Activated CD4-positive, CD25-positive, alpha-beta regulatory T cell treated with anti-CD3 and anti-CD28 coated beads, Interleukin-2, amount 50 U/mL, for 24 hours (primary cell): ENCODE measurements at places on chromosomes 7 and 10.

DNA sequence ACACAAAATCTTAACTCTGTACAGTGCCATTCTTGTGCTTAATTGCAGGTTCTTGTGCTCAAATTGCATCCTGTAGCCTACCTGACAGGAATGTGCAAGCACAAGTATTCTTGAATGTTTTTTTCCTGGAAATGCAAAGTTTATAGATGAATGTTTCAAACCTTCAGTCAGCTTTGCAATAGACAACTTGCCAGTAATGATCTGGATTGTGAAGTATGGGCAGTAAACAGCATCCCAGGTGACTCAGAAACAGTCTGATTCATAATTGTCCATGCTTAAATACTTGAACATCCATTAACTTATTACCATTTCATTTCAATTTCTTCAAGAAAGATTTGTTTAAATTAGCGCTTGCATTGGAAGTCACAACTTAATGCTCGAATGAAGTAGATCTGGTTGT, 347.2 kb downstream of the SDK1 start:
- no peak for ATAC-seq

GRCh38 chr7:110001254-110001938, 1089.5 kb upstream of the LRRN3 start:
- no peak for ATAC-seq

DNA sequence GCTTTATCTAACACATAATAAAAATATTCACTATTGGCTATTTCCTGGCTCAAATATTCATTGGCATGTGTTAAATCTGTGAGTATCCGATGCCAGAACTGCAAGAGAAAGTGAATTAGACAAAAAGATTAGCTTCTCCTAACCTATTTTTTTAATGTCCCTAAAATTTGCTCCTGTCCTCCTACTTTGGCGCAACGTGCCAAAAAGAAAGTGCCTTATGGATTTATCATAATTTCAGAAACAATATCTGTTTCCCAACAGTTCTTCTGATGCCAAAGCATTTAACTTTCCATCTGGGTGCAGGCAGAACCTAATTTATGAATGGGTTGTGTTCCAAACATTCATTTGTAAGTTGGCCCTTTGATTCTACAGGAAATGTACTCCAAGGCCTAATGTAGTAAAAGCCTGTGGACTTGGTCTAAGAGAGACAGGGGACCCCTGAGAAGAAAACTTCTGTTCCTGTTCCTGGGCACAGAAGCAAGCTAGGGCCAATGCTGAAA, 15.4 kb downstream of the PIP4K2A start:
- no peak for ATAC-seq

GRCh38 chr10:68315582-68315981, 16.3 kb upstream of the HNRNPH3 start:
- no peak for ATAC-seq

DNA sequence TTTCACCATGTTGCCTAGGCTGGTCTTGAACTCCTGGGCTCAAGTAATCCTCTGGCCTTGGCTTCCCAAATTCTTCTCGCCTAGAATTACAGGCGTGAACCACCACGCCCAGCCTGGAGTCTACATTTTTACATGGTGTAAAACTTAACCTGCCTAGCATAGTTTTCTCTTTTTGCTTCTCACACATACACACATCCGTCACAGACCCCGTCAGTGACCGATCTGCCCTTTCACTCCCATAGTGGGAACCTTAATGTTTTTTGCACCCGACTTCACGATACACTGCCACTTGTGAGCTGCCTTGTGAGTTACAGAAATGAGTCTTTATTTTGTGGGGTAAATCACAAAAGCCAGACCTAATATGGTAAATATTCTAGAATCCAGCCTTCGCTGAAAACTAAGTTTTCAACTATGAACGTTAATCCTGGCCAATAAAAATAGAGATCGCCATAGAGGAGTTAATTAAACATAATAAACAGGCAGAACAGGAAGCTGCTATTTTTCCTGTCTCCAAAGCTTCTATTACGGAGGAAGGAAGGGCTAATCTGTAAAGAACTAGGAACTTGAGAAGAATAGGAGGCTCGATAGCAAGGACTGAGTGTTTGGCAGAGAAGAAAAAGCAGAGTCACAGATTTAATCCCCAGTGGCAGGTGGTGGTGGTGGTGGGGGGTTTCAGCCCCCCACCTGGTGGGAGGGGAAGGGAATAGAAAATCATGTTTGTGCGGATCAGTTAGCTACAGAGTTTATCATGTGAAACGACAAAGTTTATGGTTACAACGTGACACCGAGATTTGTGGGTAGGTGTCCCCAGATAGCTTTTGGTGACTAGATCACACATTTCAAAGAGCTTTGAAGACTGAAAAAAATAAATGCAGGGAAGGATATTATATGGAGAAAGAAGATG, 14.7 kb upstream of the FAM171A1 start:
- no peak for ATAC-seq

- ATAC-seq, result no peak
Observed at GRCh38 chr7:108628678-108629077, 59.0 kb downstream of the DNAJB9 start.

GRCh38 chr10:80518143-80518806, 19.4 kb upstream of the SH2D4B start:
- no peak for ATAC-seq

DNA sequence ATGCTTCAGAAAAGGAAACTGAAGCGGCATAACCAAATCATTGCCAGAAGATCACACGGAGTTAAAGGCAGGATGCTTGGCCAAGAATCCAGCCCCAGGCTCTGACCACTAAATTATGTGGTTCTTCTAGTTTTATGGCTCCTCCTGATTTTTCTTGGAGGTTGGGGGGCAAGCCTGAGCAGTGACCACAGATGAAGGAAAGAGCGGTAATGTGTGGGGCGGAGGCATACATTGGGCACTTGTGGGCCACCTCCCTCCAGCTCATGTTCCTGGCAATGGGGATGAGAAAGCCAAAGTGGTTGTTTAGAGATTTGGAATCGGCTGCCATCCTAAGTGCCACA, 3.2 kb downstream of the TRPV6 start:
- no peak for ATAC-seq

- ATAC-seq, result no peak
Observed at GRCh38 chr7:15780271-15780670, 93.8 kb upstream of the MEOX2 start.

DNA sequence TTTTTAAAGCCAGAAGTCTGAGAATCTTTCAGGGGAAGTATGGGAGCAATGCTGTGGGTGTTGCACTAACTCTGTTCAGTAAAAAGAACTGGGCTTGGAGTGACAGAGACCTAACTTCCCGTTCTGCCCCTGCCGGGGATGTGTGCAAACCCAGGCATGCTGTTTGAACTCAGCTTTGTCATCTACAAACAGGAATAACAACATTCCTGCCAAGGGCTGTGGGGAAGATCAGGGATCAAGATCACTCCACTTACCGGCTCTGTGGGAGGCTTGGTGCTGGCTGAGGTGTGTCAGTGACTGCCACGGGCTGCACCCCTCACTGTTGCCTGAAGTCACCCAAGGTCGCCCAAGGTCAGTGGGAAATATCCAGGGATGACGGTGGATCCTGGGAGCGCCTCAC, 23.1 kb upstream of the DRGX start:
- no peak for ATAC-seq

- no peak for ATAC-seq
Observed at GRCh38 chr7:130379019-130379418, 1.3 kb upstream of the CPA1 start.

- peak; percentile 69 for ATAC-seq
Observed at GRCh38 chr7:116145245-116145852, 65.0 kb upstream of the TES start.

DNA sequence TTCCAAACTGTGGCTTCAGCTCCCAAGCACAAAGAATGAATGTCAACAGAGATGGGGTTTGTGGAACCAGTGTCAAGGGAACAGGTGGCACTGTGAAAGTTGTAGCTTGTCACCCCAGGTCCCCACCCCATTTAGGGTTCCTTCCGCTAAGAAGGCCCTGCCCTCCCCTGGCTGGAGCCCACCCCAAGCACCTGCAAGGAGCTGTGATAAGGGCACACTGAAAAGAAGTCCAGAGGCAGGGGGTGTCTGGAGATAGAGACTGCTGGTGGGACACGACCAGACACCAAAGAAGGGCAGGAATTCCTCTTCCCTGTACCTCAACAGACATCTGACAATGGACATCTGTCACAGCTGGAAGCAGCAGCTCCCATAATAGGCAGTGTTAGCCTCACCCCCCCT, 4.5 kb downstream of the GRID1 start:
- no peak for ATAC-seq
